CD8-positive, alpha-beta memory T cell (primary cell): ENCODE measurements at places on chromosomes 1 and 21. TPM values are rescaled to one million over a fixed set of nuclear protein-coding genes. Genes with fewer than 3 reads are reported as not detected.

GRCh38 chr21:42614396-42614795 lies 39.0 kb upstream of the PDE9A start:
- DNase-seq: peak; percentile 58

DNA sequence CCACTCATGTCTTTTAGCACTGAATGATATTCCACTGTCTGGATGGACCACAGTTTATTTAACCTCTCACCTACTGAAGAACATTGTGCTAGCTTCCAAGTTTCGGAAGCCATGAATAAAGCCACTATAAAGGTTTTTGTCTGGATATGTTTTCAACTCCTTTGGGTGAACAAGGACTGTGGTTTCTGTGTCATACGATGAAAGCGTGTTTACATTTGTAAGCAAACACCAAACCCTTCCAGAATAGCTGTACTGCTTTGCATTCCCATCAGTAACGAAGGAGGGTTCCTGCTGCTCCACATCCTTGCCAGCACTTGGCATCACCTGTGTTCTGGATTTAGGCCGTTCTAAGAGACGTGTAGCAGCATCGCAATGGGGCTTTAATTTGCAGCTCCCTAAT lies 10.7 kb upstream of the ARHGEF16 start:
- DNase-seq: no peak

DNA sequence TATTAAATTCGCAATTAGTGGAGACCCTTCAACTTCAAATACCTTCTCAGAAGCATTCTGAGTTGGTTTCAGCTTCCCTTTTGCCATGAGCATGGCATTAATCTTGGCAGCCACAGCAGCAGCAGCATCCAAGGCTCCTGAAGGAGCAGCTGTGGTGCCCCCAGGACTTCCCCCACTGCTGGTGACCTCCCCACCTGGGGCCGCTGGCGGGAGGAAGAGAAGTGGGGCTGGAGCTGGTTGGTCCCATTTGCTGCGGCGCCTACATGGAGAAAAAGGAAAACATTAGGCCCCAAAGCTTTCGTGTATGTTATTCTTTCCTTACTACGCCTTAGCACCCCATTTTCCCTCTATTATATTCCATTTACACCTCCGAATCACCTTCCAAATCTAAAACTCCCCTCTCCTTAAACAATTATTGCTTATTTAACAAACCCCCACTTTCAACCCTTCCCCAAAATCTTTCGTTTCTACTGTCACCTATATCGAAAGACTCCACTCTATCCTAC lies 569 bp downstream of the KHDC4 start:
- no peak for DNase-seq

DNA sequence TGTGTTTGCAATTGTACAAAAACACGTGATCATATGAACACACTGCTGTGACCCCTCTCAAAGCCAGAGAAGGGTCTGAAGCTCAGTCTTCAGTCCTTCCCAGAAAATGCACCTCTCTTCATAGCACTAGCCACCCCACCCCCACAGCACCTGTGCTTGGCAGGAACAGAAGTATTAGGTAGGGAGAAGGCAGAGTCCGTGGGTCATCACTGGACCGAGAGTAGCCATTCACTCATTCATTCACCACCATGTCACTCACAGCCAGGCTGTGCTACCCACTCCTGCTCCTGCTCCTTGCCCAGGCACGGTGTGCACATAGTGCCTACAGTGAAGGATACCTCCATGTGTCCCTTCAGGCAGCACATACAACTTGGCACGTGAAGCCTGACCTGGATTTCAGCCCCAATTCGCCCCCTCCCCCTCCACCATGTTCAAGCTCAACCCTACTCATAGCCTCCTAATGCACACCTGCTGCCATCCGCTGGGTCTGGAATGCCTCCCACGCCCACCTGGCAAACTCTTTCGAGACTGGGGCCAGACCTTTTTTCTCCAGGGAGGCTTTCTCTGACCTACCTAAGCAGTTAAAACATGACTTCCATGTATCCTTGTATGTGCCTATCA lies 81.9 kb upstream of the GALNT2 start:
- no peak for DNase-seq

The KRTAP21-2 gene
- total RNA-seq: not detected

The S100A1 gene
- not detected for total RNA-seq

DNA sequence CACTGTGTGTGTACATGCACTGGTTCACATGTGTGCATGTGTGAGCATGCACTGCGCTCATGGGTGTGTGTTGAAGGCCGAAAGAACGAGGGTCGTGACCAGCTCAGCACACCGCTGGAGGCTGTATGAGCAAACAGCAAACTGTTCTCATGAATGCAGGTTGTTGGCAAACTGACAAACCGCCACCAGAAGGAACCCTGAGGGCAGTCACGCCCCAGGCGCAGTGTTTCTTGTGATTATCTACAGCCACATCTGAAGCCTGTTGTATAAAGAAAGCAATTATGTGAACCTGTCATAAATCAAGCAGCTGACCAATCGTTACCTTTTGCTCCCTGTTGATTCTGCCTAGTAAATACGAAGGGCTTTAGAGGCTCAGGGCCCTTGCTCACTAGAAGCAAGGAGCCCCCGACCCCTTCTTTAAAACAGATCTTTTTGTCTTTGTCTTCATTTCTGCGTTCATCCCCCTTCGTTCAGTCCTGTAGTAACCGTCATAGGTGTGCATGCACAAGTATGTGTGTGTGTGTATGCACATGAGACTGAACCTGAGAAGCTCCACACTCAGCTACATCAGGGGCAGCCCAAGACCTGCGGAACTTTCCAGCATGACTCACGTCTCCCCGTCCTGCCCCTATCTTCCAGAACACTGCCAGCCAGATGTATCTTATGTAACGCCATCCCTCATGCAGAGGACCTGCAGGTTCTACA lies 16.8 kb upstream of the RIPK4 start:
- no peak for DNase-seq

GRCh38 chr1:21325731-21326387 lies 35.6 kb upstream of the ECE1 start:
- no peak for DNase-seq

The HES2 gene
- 0.35 TPM for total RNA-seq

The ZFP69B gene
- total RNA-seq: 5.9 TPM

GRCh38 chr1:8641377-8641997 lies 176.0 kb downstream of the RERE start:
- no peak for DNase-seq

The P3H1 gene
- 35.6 TPM for total RNA-seq

DNA sequence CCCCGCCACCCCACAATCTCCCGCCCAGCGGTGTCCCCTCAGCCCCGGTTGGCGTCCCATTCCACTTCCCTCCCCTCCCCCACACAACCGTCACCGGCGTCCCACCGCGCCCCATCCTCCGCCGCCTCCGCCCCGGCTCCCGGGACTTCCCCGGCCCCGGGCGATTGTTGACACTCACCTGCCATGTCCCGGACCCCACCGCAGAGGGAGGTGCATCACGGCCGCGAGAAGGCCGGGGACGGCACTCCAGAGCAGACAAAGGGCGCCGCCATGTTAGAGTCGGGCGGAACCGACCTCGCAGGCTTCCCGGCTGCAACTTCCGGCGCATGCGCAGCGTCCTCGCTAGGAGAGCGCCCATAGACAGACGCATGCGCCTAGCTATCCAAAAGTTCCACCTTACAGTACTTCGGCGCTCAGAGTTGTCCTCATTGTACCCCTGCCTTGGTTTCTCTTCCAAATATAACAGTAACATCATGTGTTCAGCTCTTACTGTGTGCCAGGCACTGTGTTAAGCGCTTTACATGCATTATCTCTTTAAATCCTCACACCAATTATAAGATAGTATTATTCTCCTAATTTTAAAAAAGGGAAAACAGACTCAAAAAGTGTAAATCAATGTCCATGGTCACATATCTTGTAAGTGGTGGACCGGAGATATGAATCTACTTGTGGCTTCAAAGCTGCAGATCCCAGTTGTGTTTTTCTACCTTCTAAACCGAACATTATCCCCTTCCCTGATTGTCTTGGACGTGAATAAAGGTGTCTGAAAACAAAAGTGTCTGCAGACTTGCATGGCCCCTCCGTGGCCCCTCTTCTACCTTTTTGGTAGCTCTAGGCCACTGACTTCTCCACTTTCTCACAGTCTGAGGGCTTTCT lies at the start of gene ZBTB17:
TSS of gene ZBTB17 (minus strand) at position 297 of the 876 bp plus-strand sequence. CDS start 27,606 bp downstream, outside the sequence.
- DNase-seq: peak; percentile 97

GRCh38 chr21:15273244-15273643 lies 208.4 kb upstream of the NRIP1 start:
- no peak for DNase-seq

- DNase-seq: no peak
These were observed 379.0 kb downstream of the LMX1A start for GRCh38 chr1:164977561-164977960.

GRCh38 chr1:41851589-41851988 lies 67.1 kb downstream of the HIVEP3 start:
- no peak for DNase-seq

GRCh38 chr1:32494196-32494595 lies 29.3 kb downstream of the ZBTB8B start:
- no peak for DNase-seq

- DNase-seq: no peak
These were observed 431.0 kb upstream of the ADGRL4 start for GRCh38 chr1:79437540-79437939.

The ANGPTL7 gene
- total RNA-seq: not detected

- no peak for DNase-seq
These were observed 89.0 kb upstream of the MACF1 start for GRCh38 chr1:39115271-39116110.

The XCL1 gene
- total RNA-seq: 242 TPM

The CD247 gene
- total RNA-seq: 133 TPM

GRCh38 chr1:8348777-8349472 lies 31.0 kb downstream of the SLC45A1 start:
- DNase-seq: peak; percentile 78

DNA sequence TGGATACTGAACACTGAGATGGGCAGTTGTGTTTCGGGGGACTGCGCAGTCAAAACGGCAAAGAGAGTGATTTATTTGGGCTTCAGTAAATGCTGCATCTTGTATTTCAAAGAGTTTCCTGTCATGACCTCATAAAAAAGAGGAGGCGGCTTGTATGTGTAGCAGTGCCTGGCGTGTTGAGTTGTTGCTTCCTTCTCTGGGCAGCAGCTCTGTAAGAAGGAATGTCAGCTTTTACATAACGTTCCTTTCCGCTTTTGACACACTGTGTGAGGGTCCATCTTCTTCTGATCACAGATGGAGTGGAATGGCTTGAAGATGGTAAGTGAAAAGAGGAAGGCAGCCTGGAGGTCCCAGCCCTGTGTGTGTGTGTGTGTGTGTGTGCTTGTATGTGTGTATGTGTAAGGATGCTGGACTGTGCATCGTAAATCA lies 941 bp downstream of the ELAVL4 start:
- DNase-seq: peak; percentile 2

DNA sequence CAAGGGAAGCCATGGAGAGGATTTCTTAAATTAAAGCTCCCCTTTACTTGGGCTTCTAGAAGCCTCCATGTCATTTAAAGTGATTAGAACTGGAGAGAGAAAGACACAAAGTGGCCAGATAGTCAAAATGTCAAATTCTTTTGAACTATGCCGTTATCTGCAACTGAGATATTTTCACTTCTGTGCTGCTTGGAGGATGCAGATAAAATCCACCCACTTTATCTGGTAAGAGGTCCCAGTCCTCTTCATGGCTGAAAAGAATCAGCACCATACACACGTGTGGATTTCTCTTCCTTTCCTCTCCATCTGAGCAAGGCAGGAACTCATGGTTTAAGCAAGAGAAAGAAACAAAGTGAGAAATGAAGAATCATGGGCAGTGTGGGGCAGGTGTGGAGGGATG lies 276.9 kb upstream of the RUNX1 start:
- no peak for DNase-seq

GRCh38 chr1:207404849-207405525 lies 49.1 kb upstream of the CR2 start:
- DNase-seq: no peak

The SASS6 gene
- 13.1 TPM for total RNA-seq

The DIPK1A gene
- 12.9 TPM for total RNA-seq

The UBXN10 gene
- 0.50 TPM for total RNA-seq

DNA sequence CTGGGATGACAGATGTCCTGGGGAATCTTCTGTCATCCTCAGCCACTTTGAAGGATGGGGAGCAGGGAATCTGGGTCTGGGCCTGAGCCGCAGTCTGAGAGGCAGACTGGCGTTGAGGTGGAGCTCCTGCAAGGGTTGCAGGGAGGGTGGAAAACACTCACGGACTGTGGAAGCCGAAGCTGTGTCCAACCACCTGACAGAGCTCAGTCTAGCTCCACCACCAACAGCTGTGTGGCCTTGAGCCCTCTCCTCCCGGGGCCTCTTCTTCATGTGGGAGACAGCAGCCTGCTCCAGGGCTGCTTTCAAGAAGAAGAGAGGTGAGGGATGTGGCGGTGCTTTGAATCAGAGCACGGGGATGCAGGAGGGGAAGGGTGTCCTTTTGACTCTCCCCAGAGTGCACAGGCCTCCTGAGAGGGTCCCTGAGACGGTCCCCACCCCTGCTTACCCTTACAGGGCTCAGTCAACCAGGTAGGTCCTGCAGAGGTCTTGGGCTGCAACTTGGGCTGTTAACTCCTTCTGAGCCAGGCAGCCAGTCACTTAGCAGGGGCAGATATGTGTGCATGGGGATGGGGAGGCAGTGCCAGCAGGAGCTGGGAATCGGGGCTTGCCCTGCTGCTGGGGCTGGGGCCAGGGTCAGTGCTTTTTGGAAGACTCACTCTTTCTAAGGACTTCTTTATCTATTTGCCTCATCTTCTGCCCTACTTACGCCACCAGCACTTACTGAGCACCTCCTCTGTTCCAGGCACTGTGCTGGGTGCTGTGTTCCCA lies 216.3 kb downstream of the PTPRU start:
- DNase-seq: no peak

DNA sequence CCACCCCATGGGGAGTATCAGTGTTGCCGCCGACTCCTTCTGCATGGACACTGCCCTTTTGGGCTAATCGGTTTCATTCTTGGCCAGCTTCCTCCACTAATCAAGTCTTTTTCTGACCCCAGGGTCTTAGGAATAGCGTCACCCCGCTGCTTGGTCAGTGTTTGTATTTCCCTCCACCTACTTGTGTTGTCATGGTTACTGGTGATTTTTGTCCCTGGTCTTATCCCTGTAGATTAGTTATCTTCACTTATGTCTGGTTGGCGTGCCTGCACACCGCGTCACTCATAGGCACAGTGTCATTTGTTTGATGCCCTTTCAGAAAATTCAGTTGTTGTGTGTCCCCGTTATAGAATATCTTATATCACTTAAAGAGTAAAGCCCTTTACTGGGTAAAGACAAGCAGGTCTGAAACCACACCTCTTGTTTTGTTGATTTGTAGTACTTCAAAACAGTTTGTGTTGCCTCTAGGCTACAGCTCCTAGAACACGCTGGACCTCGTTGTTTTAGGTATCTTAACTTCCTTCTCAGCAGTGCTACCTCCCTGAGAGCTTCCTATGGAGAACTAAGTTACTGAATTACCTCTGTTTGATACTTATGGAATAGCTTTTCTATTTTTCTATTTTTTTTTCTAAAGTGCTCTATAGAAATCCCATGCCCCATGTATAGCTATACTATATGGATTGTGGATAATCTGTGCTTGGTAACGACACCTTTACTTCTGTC lies 868 bp downstream of the PPP1R12B start:
- DNase-seq: peak; percentile 18

The LENEP gene
- total RNA-seq: 0.62 TPM

DNA sequence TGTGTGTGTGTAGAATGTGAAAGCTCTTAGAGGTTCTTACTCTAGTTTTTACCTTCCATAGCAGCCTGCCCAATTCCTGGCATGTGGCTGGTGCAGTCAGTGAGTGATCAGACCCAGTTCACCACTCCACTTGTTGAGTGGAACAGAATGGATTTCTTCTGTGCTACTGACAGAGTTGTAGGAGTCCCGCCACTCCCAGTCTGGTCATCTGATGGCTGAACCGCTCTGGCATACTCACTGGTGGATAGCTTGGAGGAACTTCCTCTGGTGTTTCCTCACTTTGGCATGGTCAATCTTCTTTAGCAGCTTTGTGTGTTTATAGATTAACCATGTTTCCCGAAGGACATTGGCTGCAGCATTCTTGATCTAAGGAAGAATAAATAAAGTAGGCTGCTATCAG lies 106.7 kb upstream of the ADAR start:
- DNase-seq: no peak
